NT2/D1 (cell line): ENCODE measurements at places on chromosomes 2 and 18.
A peak's percentile ranks its signal among the peaks of the same experiment; 100 is the strongest.

GRCh38 chr2:6370753-6371551 is 494.8 kb downstream of the CMPK2 start:
- DNase-seq, result no peak

- no peak for DNase-seq
Observed at GRCh38 chr18:59455728-59456276, 96.7 kb upstream of the LMAN1 start.

GRCh38 chr2:150586858-150587257 is 99.4 kb upstream of the RND3 start:
- no peak for DNase-seq

DNA sequence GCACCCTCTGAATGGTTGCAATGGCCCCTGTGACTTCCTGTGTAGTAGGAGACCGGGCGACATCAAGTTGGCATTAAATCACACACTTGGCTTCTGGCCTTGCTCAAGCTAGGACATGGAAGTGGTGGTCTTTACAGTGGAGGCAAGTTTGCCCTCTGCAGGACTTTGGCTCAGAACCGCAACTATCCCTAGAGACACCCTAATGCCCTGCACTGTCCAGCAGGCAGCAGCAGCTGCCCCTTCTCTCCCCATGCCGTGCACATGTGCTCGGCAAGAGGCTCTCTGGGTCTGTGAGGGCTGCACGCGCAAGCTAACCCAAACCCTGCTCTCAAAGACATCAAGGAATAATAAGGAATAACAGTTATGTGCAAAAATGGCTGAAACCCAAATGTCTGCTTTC is 106.5 kb downstream of the COL6A3 start:
- DNase-seq, result no peak

DNA sequence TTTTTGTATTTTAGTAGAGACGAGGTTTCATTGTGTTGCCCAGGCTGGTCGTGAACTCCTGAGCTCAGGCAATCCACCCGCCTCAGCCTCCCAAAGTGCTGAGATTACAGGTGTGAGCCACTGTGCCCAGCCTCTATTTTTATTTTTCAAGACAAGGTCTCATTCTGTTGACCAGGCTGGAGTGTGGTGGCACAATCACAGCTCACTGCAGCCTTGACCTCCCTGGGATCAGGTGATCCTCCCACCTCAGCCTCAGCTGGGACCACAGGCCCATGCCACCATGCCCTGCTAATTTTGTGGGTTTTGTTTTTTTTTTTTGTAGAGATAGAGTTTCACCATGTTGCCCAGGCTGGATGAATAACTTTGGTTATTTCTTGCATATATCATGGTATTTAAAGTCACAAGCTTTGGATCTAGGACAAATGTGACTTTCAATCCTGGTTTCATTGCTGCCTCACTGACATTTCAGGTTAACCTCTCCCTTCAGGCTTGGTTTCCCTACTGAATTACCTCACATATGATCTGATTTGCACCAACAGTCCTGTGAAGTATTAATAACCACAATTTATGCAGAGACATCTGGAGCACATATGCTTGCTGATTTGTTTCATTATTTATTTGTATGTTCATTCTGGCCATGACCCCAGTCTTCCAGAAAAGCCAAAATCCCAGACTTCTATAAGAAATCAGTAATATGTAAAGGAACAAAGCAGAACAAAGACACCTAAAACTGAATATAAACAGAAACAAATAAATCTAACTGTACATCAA is 17.5 kb upstream of the RAB31 start:
- DNase-seq, result no peak

- no peak for DNase-seq
Observed at GRCh38 chr2:12928197-12928774, 211.6 kb downstream of the TRIB2 start.

GRCh38 chr2:130832296-130832940 is 4.3 kb upstream of the ARHGEF4 start:
- DNase-seq, result no peak

GRCh38 chr2:156356014-156356754 is 23.7 kb upstream of the NR4A2 start:
- no peak for DNase-seq

GRCh38 chr2:237429753-237430152 is 15.8 kb upstream of the COL6A3 start:
- DNase-seq, result no peak

DNA sequence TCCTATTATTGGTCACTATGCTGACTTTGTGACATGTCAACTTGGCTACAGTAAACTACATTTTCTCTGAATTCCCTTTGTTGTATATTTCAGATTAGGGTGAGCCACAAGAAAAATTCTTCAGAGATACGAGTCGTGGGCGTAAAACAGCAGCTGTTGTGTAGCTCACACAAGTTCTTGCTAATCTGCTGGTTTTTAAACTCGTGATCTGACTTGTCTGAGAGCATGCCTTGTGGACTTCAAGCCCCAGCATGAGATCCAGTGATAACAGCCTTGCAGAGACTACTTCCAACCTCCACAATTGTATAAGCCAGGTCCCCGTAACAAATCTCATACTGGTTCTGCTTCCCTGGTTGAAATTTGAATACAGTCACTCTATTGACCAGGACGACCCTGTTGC is 259.8 kb upstream of the LYPD1 start:
- no peak for DNase-seq

GRCh38 chr18:63514888-63515678 is 27.1 kb upstream of the SERPINB12 start:
- DNase-seq, result no peak

DNA sequence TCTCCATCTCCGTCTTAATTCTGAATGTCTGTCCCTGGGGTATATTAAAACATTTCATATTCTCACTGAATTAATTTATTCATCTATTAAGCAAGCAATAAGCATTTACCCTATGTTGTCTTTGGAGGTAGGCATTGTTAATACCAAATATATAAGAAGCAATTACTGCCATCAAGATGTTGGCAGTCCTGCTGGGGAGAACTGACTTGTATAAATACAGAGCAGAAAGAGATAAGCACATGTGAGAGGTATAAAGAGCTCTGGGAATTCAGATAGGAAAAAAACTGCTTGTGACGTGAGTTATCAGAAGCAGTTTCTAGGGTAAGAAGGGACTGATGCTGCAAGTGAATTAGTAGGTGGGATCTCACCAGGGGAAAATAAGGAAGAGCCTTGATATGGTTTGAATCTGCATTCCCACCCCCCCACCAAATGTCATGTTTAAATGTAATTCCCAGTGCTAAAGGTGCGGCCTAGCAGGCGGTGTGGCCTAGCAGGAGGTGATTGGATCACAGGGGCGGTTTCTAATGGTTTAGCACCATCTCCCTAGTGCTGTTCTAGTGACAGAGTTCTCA is 286.8 kb downstream of the RAD51AP2 start:
- DNase-seq, result no peak

DNA sequence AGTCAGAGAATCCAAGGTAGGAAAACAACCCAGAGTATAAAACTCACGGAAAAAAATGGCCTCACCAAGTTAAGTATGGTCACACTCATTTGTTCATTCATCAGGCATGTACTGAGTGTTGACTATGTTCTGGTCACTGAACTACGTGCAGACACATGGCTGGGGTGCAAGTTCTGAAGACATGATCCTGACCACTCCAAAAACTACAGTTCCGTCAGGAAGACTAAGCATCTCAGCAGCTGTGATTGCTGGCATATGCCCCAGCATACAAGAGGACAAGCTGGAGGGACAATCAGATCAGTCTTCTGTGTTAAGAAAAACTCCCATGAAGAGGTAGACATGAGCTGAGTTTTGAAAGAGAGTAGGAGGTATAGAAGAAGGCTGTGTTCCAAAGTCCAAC is 72.8 kb downstream of the TCF4 start:
- DNase-seq, result no peak

DNA sequence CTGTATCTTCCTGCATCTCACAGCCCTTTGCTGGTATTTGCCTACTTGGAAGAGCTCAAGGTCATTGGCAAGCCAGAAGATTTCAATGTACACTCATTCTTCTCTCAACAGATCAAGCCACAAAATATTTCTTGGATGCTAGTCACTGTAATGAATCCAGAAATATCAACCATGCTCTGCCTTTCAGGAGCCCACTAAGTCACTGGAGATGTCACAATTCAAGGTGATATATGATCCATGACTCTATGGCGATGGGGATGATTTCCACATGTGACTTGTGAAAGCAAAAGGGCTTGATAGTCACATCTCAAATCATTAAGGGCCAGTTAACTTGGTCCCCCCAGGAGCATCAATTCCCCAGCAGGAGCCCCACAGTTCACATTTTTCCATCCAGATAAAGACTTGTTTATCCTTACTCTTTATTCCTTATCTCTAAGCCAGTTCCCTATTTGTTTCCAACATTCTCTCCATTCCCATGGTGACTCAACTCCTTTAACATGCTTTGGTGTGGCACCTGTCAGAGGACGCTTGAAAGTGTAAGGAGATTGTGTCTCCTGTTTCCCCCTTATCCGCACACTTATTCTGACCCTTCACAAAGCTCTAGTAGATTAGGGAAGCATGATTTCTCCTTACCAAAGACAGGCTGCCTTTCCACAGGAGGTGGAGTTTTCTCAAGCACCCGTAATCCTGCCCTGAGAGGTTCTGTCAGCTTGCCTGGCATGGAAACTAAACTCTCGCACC is 15.8 kb downstream of the PKDCC start:
- DNase-seq, result no peak

DNA sequence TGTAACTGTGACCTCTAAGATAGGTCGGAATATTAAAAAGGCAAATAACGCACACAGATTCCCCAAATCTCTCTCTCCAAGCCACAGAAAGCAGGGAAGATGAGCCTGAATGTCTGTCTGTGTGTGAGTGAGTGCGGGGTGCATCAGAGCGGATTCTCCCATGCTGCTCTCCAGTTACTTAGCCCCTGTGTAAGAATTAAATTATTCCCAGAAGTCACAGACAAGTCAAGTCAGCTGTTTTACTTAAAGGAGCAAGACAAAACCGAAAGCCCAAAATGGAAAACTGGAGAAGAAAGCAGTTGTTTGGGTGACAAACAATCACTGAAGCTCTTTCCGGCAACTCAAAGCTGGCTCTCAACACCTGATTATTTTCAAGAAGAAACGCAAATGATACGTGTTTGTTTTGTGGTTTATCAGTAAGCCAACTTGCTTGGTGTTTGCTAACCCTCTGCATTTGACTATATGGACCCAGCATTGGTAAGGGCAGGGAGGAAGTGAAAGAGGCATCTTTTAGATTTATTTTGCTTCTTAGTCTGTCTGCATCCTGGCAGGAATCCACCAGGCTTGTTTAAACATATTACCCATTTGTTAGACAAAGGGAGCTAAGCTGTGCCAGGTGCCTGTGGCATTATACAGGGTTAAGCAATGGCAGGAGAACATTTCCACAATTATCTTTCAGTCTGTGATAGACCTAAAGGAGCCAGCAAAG is 121.5 kb upstream of the CREB1 start:
- DNase-seq, result peak; percentile 11

GRCh38 chr18:50289108-50289443 is 1.6 kb upstream of the CXXC1 start:
- DNase-seq, result no peak

GRCh38 chr18:78239090-78239457 is 740.5 kb upstream of the SALL3 start:
- DNase-seq, result no peak

DNA sequence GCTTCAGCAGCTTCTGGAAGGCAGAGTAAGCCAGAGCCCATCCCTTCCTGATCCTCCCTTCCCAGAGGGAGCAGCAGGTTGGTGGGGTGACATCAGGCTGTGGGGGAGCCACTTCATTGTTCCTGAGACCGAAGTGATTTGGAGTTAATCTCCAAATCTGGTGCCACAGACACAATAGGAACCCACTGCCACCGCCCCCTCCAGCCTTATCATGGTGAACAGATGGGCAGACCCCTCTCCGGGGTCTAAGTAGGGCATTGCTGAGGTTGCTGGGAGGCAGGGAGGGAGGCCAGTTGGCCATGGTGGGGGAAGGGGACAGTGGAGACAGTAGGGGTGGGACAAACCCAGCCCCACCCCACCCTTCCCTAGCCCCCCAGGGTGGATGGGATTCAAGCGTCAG is 25.6 kb upstream of the SLC35F6 start:
- no peak for DNase-seq

- peak; percentile 90 for DNase-seq
Observed at GRCh38 chr2:27322766-27323595, at the start of gene MPV17. TSS of gene MPV17 (minus strand) at chr2:27323097. CDS start at chr2:27322517, 580 bp downstream.

- no peak for DNase-seq
Observed at GRCh38 chr2:26591619-26592505, 49.3 kb downstream of the CIB4 start.

GRCh38 chr2:45909677-45910191 is 258.3 kb downstream of the PRKCE start:
- DNase-seq, result no peak

GRCh38 chr2:51065276-51065675 is 33.3 kb upstream of the NRXN1 start:
- no peak for DNase-seq

DNA sequence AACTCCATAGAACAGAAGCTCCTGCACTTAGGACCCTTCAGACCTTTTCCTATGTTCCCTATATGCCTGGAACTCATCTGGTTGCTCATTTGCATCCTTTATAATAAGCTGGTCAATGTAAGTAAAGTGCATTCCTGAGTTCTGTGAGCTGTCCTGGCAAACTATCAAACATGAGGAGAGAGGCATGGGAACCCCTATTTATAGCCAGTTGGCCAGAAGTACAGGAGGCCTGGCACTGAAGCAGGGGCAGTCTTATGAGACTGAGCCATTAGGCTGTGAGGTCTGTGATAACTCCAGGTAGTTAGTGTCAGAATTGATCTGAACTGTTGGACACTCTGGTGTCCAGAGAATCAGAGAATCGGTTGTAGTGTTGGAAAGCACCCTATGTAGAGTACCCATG is 88.4 kb downstream of the EHD3 start:
- DNase-seq, result no peak

- no peak for DNase-seq
Observed at GRCh38 chr18:29644276-29644675, 1398.3 kb downstream of the DSC3 start.

GRCh38 chr2:196435189-196435588 is 204.3 kb upstream of the CCDC150 start:
- no peak for DNase-seq

- DNase-seq, result peak; percentile 58
Observed at GRCh38 chr2:160109939-160110673, 47.7 kb upstream of the PLA2R1 start.

DNA sequence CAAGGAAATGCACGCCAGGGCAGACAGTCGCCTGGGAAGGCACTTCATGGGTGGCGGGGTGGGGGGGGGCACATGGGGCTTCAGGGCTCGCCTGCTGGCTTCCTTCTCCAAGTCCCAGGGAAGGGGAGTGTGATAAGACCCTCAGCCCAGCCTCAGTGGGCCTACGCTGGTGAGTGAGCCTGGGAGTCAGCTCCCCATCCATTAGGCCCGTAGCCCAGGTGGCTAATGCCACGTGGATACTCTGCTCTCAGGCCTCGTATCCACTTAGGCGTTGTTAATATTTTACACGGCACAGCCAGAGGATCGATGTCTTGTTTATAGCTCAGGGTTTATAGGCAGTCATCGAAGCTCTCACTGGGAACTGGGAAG is 47.1 kb downstream of the KCNIP3 start:
- DNase-seq, result no peak

DNA sequence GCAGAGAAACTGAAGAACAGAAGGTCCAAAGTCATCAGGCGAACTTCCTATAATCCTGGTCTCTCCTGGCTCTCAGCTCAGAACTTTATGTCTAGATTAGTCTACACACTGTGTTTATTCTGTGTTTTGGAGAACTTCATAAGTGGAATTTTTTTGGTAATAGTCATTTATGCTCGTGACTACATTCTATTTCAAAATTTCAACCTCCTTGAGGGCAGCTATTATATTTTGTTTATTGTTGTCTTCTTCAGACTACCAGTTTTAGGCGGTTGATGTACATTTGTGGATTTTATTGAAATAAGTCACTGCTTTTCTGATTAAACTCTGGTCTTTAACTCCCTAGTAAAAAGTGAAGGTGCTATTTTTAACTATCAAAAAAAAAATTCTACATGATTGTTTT is 816.6 kb downstream of the SATB2 start:
- DNase-seq, result no peak
